ENCODE measurements at places on chromosomes 7 and 10. TPM values are rescaled to one million over a fixed set of nuclear protein-coding genes. Genes with fewer than 3 reads are reported as not detected.

DNA sequence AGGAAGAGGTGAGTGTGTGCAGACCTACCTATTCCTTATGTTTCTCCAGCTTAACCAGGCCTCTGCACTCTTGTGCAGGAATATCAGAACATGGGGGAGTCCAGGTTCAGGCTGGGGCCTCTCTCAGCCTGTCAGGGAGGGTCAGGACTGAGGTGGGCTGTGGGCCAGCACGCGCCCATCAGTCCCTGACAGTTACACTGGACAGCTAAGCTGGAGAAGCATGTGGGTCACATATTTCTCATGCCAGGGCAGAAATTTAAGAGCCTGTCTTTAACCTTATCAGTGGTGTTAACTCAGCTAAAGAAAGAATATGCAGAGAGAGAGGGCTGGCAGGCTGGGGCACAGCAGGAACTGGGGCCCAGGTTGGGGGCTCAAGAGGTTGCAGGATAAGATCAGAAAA, 8.7 kb upstream of the POLD2 start:
- DNase-seq: no peak

GRCh38 chr7:2645274-2645868, 13.6 kb downstream of the TTYH3 start:
- peak; percentile 60 for DNase-seq

DNA sequence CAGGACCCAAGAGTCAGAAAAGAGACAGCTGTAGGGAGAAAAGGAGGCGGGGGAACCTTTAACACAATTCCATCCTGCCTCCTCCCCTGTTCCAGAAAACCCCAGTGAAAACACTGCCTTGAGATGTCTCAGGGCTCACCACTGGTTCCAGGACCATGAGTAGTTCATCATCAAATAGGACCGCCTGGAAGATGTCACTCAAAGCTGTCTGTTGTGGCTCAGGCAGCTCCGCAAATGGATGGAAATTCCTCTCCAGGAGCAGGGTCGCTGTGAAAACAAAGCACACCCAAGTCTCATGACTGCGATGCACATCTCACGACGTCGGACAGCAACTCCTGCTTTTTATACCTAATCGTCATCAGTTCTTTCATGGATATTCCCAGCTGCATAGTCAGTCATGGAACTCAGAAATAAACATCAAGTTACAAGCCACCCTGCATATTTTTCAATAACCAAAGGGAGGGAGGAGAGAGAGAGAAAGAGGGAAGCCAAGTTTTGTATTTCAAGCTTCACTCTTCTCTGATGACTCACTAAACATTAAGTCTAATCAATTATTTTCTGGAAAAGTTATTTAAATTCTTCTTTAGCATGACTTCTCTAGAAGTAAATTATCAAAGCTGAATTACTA, 49.2 kb downstream of the GSDME start:
- no peak for DNase-seq

DNA sequence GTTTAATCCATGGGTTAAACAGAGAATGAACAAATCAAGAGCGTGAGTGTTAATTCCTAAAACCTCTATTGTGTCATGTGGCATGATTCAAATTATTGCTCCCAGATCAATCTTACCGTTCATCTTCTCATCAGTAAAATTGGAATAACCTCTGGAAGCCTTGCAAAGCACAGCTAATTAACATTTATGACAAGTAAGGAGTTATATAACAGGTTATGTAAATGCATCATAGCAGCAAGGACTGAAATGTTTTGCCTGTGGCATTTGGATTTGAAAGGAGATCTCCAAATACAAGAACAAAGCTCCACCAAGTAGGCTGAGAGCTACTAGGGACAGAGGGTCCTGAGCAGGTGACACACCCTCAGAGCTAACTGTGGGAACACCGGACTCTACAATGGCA, 502.9 kb upstream of the CELF2 start:
- DNase-seq: no peak

DNA sequence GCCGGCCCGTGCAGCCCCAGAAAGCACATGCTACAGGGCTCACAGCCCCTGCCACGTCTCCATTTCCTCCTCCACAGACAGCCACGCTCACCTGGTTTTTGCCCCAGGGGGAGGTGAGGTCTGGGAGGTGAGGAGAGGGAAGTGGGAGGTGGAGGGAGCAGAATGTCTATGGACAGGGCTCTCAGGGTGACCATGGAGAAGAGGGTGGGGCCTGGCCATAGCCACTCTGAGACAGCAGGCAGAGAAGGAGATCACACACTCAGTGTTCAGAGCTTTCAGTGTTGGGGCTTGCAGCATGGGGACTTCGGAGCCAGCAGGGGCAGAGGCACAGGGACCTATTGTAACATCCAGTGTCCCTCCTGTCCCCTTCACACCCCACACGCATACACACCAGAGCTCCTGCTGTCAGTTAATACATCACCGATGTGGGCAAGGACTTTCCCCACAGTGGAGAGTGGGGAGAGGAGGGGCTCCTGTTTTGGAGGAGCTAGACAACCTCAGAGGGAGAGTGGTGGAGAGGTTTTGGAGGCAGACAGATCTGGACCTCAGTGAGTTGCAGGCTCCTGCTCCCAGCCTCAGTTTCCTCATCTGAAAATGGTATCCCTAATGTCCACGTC, 14.4 kb downstream of the WDFY4 start:
- DNase-seq: no peak

DNA sequence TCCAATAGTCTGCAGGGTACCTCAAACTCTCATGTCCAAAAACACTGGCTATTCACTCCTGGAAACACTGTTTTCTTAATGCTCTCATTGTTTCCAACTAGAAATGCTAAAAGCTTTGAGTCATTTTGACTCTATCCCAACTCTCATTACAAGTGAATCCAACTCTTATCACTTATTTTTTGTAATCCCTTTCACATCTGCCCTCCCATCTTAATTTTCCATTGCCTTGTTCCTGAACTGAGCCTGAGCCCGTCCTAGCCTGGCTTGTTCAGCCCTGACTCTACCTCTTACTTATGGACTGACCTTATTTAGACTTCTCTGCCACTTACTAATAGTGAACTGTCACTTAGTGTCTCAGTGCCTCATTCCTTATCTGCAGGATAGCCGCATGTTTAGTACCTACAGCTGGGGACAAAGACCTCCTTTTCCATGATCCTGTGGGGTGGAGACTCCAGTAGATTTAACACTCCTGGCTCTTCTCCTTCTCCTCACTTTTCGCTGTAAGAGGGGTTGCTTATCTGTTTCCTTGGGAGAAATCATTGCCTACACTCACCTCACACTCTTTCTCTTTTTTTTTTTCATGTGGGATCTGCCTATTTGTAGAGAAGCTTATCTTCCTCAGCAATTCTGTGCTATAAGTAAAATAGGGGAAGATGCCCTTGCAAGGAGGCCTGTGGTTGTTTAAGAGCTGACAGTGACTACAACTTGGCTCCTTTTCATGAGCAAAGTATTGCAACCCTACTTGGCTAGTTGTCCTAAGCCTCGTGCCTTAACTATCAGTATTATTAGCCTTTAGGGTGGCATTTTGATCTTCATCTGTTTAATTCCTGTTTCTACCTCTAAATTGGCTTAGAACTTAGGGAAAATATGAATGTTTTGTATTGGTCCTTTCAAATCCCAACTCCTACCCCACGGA, 56.4 kb downstream of the SLC16A12 start:
- no peak for DNase-seq

ZNF22 gene
- total RNA-seq: 38.7 TPM

DNA sequence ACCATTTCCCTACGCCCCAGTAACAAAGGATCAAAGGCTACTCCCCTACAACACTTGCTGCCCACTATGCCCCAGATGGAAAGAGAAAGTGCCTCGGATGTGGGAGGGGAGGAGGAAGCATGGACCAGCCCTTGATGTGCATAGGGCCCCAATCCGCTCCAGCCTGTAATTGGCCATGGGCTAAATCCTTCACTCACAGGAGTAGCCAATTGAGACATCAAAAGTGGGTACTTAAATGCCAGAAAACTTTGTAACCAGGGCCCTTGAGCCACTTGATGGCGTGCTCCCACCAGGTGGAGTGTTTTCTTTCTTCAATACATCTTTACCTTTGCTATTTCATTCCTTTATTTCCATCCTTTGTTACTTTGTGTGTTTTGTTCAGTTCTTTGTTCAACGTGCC, 500.5 kb upstream of the LRRN3 start:
- DNase-seq: peak; percentile 80

- DNase-seq: no peak
These were observed 61.7 kb upstream of the UBE3C start for GRCh38 chr7:157077021-157077420.

FAM25C gene
- total RNA-seq: not detected

HDAC9 gene
- total RNA-seq: 11.0 TPM

ZNF727 gene
- total RNA-seq: not detected

- DNase-seq: no peak
These were observed 127.6 kb upstream of the CXCL12 start for GRCh38 chr10:44512431-44513022.

DNA sequence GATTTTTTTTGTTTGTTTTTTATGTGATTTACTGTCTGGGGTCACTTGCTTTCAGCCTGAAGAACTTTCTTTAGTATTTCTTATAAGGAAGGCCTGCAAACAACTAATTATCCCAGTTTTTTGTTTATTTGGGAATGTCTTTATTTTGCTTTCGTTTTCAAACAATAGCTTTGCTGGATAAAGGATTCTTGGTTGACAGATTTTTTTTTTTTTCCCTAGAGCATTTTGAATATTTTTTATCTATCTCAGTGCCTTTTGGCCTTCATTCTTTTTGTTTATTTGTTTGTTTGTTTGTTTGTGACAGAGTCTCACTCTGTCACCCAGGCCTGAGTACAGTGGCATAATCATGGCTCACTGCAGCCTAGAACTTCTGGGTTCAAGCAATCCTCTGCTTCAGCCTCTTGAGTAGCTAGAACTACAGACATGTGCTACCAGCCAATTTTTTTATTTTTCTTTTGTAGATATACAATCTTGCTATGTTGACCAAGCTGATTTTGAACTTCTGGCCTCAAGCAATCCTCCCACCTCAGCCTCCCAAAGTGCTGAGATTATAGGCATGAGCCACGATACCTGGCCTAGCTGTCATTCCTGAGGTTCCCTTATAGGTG, 46.3 kb upstream of the FZD9 start:
- DNase-seq: no peak

GRCh38 chr10:33248638-33249037, 85.8 kb downstream of the NRP1 start:
- no peak for DNase-seq

- DNase-seq: no peak
These were observed 17.8 kb upstream of the GPAM start for GRCh38 chr10:112201334-112201733.

CYP26C1 gene
- not detected for total RNA-seq

NKX1-2 gene
- total RNA-seq: 37.0 TPM

DNA sequence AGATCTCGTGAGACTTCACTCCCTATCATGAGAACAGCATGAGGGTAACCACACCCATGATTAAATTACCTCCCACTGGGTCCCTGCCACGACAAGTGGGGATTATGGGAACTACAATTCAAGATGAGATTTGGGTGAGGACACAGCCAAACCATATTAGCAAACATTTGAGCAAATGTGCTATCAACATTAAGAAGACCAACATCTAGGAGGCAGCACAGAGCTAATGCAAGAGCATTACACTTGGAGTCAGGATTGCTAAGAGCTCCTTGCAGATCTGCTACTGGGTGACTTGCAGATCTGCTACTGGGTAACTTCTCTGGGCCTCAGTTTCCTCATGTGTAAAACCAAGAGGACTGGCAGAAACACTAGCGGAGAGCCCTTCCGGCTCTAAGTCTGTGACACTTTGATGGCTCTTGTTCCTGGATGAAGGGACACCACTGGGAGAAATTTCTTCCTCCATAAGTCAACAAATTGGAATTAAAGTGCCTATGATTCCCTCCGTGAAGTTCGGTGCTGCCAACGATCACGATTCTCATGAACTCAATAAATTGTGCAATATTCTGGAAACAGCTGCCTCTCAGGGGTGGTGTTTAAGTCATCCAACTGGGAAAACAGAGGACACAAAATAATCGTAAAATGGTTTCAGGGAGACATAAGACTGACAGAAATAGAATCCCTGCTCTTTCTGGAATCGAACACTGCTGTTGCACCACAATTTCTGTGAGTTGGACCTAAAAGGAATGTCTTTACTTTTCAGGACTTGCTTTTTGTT, 115.8 kb upstream of the ITGB1 start:
- peak; percentile 32 for DNase-seq

PLXNA4 gene
- 0.80 TPM for total RNA-seq
